Tibial nerve (tissue), 4 donors: ENCODE measurements at places on chromosomes 4 and X. TPM values are rescaled to one million over a fixed set of nuclear protein-coding genes. Genes with fewer than 3 reads are reported as not detected.

- H3K36me3 ChIP-seq = no peaks in the 10 kb centered on the region
- H3K4me1 ChIP-seq = no peaks in the 10 kb centered on the region
- no peak overlapping the region for H3K4me3 ChIP-seq
- H3K27ac ChIP-seq = no peak overlapping the region
Measured at GRCh38 chrX:150465881-150466775, 102.3 kb upstream of the MTM1 start.

The EBP gene
- 24.6 TPM for total RNA-seq

The PRR32 gene
- not detected for total RNA-seq

DNA sequence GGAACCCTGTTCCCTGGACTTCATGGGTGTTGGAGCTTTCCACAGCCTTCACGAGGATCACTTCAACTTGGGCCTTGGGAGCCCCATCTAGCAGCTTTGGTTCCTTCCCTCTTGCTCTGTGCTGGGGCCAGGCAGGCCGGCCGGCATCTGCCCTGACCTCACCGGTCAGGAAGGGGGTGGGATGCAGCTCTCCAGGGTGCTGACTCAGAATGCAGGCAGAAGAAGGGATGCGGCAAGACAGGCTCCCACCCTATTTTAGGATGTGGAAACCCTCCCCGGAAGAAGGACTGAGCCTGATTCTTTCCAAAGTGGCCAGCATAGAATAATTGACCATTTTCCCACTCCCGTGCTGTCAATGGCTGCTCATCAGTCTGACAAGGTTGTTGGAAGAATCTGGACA is 47.1 kb downstream of the FHDC1 start:
- DNase-seq = no peak
- no peaks in the 10 kb centered on the region for H3K27me3 ChIP-seq
- H3K27ac ChIP-seq = no peak overlapping the region
- no peaks in the 10 kb centered on the region for H3K36me3 ChIP-seq
